Mucosa of gallbladder (tissue), 1 donor: ENCODE measurements at places on chromosomes 13 and 19.

DNA sequence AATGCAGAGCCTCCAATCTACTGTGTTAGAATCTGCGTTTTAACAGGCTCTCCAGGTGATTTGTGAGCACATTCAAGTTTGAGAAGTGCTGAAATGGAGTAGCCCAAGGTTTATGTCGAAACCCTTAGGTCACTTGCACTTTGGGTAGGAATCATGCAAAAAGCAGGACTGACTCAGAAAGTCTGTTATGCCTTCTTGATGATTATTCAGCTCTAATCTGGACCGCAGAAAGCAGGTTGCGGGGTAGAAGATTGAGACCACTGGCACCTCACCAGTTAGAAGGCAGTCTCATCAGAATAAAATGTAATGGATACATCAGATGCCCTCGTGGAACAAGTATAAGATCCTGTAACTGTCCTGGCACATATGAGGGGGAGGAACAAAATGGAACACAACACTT lies 326.3 kb downstream of the DCLK1 start:
- no peak for DNase-seq

- no peak for DNase-seq
Measured at GRCh38 chr13:61760102-61760501, 344.5 kb upstream of the PCDH20 start.

DNA sequence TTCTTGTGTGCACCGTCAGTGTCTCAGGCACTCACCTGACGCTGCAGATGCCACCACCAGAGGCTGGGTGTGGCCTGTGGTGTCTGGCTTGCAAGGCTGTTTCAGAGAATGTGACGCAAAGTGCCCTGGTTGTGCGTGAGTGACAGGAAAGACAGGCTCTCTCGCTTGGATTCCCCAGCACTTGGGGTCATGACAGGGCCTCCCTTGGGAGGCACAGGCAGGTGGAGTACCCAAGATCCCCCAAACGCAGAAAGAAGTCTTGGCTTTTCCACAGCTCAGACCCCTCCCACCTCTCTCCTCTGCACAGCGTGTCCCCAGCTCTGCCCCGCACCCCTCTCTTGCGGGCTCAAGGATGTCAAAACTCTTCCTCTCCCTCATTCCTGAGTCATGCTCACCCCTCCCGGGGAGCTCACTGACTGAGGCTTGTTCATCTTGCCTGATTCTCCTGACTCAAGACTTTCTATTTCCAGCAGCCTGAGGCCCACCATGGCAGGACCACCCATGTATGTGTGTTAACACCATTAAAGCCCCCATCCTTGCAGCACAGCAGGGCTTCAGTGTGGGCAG lies 21.0 kb downstream of the DHX34 start:
- DNase-seq = no peak

DNA sequence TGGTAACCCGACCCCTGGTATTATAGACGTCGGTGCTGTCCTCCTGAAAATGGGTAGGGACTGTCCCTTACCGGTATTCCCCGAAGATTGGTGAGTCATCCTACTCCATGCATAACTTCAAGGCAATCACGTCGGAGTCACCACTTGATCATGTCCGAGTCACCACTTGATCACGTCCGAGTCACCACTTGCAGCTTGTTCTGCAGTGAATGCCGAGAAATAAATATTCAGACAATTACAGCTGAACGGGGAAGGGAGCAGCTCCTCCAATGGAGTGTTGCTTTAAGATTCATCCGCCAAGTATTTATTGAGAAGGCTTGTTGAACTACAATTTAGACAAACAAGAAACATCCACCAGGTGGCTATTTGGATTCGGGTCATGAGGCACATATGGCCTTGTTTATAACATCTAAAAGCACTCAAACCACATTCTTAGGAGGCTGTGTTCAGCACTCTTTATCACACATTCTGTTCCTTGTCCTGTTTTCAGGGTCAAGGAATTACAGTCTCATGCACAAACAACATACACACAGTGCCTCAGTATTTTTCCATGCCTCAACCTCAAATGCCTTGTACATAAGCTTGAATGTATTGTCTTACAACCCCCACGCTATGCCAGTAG lies 43.1 kb downstream of the ZNF726 start:
- no peak for DNase-seq

- no peak for DNase-seq
Measured at GRCh38 chr19:51356159-51356801, 9.9 kb downstream of the ETFB start.

DNA sequence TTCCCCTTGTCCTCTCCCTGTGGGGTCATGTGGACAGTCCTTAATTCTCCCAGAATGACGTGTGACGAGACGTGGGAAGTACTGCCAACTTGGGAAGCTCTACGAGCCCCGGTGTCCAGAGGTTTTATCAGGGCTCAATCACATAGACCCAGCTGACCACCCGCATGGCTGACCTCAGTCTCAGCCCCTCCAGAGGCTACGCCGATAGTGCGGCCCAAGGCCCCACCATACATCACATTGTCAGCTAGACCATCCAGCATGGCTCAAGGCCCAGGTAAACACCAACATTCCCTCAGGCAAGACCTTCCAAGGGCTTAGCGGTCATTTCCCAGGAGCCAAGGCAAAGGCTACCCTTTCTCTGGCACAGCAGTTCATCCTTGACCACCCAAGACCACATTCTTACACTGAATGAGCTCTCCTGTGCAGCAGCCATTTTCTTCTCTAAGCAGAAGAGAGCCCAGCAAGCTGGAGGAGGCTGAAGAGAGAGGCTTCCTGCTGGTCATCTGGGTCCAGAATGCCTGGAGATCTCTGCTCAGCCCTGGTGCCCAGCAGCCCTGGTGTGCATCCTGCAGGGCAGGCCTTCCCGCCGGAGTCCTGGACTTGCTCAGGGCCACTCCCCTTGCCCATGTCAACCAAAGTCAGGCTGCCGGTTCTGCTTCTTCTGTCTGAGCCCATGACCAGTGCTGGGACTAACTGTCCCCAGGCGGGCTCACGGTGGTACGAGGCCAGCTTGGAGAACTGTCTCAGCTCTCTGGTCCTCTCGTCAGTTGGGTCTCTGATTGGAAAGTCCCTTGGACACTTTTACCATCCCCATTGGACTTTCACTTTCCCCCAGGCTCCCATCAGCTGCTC lies 7.9 kb upstream of the F10 start:
- DNase-seq = no peak

GRCh38 chr19:16326401-16327168 lies 2.0 kb downstream of the KLF2 start:
- no peak for DNase-seq

DNA sequence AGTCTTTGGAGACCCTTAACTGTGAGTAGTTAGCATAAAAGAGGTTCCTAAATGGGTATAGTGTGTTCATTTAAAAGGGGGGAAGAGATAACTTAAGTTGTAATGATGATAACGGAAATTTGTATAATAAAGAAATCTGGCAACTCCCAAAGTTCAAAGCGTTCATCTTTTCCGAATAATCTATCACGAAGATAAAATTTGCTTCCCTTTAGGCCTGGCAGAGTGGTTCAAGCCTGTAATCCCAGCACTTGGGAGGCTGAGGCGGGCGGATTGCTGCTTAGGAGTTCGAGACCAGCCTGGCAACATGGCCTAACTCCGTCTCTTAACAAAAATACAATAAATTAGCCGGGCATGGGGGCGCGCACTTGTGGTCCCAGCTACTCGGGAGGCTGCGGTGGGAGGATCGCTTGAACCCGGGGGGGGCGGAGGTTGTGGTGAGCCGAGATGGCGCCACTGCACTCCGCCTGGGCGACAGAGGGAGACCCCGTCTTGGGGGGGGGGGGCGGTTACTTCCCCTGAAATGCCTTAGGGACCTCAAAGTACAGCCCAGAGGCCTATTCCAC lies 934 bp downstream of the N4BP2L2 start:
- no peak for DNase-seq

DNA sequence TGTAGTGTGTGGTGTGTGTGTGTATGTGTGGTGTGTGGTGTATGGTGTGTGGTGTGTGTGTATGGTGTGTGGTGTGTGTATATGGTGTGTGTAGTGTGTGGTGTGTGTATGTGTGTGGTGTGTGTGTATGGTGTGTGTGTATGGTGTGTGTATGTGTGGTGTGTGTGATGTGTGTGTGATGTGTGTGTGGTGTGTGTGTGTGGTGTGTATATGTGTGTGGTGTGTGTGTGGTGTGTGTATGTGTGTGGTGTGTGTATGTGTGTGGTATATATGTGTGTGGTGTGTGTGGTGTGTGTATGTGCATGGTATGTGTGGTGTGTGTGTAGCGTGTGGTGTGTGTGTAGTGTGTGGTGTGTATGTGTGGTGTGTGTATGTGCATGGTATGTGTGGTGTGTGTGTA lies 1.7 kb downstream of the ATP12A start:
- DNase-seq = no peak

GRCh38 chr13:50015750-50016149 lies 506 bp downstream of the KCNRG start:
- no peak for DNase-seq

DNA sequence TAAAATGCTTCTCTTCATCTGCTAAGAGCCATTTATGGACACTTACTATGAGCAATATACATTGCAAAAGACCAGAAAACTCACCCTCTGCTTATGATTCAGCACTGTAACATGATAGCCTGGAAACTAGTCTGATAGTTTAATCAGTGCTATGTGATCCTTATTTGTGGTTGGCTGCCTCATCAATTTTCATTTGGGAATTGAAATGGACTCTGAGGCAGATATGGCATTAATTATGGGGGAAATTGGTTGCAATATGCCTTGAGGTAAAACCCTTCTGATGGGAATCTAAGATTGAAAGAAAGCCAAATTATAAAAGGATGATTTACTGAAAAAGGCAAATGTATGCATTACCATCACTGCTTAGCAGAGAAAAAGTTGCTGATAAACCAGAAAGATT lies 33.5 kb downstream of the FAM216B start:
- no peak for DNase-seq

- DNase-seq = no peak
Measured at GRCh38 chr19:4654437-4655361, 15.4 kb downstream of the TNFAIP8L1 start.

DNA sequence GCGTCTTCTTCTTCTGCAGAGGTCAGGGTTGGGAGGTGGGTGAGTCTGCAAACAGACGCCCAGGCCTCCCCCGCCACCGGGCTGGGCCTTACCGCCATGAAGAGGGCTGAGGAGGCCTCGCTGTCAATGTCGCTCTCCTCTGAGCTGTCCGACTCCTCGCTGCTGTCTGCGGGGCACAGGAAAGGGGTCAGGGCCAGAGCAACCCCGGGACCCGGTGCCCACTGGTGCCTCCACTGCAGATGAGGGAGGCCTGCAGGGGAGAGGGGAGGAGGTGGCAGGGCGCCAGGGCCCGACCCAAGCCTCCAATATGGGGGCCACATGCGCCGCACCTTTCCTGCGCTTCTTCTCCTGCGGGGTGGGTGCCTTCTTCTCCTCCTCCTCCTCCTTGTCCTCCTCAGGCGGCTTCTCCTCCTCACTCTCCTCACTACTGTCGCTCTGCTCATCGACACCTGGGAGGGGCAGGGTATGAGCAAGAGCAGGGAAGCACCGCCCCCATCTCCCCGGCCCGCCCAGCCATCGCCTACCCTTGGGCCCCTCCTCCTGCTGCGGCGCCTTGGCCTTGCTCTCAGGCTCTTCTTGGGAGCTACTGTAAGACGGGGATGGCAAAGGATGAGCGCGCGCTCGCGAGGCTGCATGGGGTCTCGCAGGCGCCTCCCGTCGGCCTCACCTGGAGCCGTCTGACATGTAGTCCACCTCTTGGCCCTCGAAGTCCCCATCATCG lies 5.5 kb upstream of the PSPN start:
- no peak for DNase-seq

GRCh38 chr13:112328936-112329335 lies 47.2 kb upstream of the SPACA7 start:
- no peak for DNase-seq

GRCh38 chr19:19278315-19278714 lies 5.2 kb upstream of the TM6SF2 start:
- no peak for DNase-seq

GRCh38 chr19:33811246-33811645 lies 14.6 kb downstream of the KCTD15 start:
- no peak for DNase-seq

- DNase-seq = no peak
Measured at GRCh38 chr13:99355267-99356011, 48.2 kb upstream of the GPR183 start.

DNA sequence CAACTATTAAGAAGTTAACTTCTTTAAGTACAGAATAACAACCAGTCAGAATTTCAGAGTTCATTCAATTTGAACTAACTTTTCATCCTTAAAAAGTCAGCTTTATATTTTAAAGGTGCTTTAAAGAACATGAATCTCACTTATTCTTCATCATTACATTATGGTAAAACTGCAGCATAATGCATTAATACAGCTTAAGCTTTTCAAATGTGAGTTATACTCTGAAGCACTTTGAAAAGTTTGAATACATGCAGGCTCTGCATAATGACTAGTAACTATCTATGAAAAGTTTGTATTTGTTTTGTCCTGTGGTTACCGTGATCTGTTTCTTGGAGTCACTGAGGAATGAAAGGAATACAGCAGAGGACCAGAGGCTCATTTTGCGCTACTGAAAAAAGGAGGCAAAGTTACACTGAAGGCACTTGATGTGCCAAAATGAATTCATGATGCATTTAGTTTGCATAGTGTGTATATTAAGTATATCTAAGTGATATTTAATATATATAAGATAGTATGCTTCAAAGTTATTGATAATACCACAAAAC lies 4.1 kb downstream of the PCDH17 start:
- DNase-seq = no peak

GRCh38 chr19:12272980-12273901 lies 21.4 kb downstream of the ZNF44 start:
- no peak for DNase-seq

DNA sequence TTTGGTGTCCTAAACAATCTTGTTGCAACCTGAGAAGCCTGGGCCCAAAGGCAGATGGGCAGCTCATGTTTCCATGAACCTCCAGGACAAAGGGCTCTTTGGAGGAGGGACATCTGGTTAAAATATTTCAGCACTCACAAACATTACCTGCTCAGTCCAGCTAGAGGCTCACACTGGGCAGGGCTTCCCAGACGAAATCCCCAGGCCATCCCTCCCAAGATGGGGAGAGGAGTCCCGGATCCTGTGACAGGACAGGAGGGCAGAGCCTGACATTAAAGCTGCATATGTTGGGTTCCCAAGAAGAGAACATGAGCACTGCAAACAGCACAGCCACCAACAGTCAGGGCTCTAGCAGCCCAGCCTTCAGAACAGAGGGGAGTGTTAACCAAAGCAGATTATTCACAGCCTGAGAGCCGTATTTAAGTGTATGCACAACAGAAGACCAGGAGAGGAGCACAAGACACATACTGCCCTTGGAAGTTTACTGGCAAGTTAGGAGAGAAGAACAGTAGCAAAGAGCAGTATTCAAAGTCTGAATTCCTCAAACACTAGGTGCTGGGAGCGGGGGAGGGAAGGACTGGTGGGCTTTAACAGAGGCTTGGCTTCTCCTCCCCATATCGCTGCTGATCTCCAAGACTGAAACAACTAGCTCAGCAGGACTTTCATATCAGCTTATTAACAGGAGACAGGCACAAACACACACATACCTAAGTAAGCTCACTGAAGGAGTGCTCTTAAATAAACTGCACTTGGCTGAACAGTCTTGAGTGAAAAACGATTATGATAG lies 12.3 kb downstream of the ATP7B start:
- no peak for DNase-seq

GRCh38 chr19:54493967-54494585 lies 8.6 kb upstream of the LAIR2 start:
- DNase-seq = no peak
